ENCODE measurements at places on chromosomes 3 and 15.
A peak's percentile ranks its signal among the peaks of the same experiment; 100 is the strongest.

DNA sequence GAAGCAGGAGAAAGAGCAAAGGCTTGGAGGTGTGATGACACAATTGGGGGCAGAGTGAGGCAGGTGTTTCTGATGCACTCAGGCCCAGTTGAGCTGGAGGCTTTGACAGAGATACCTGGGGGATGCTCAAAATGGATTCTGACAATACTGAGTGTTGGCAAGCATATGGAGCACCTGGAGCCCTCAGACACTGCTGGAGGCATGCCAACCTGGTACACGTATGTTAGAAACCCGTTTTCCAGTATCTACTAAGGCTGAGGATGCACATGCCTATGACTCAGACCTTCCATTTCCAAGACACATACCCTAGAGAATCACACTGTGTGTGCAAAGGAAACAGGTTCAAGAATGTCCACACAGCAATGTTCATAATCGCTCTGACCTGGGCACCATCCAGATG, 58.7 kb downstream of the WNT7A start:
- DNase-seq, result no peak

DNA sequence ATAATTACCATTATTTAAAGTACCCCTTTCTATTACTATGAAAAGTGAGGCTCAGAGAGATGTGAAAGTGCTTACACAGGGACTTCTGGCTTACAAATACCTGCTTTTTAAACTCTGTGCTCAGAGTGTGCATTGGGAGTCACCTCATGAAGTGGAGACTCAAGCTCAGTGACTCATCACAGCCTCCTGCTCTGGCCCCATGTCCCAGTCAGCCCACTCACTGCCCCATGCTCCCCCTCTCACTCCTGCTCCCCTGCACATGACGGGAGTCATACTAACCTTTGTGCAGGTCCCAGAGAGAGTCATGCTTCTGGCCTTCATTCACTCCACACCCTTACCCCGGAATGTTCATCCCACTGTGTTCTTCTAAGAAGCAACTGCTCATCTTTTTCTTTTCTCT, 20.2 kb downstream of the CCR1 start:
- DNase-seq, result no peak

- DNase-seq, result no peak
Observed at GRCh38 chr15:67670647-67671305, 128.3 kb downstream of the MAP2K5 start.

DNA sequence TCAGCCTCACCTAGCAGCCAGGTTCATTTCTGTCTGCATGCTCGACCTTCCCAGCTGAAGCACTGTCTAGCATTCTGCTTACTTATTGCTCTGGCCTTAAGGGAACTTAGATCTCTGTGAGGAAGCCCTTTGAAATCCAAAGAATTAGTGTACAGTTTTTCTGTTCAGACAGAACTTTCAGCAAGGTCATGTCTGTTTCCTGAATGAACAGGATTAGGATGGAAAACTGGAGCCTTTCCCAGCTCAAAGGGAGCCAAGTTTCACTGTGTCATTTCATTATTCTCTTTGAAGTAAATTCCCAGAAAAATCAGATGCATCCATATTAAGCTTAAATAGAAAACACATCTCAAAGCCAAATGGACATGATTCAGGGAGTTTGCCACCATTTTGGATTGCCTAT, 457.3 kb upstream of the KCNMB2 start:
- DNase-seq, result no peak

DNA sequence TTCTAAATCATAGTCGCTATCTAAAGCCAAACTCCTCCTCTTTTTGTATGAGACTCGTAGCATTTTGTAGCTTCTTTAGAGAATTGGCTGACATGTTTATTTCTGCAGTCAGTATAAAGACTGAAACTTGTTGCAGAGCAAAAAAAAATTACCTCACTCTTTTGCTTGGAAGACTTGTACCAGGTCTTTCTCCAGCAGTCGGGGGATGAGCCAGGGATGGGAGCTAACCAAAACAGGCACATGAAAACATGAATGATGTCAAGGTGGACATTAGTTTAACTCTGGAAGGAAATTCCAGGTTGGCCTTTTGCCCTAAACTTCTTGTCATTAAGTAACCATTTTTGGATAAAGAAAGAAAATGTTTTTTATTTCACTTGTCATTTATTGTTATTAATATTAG, 47.0 kb upstream of the SCAANT1 start:
- no peak for DNase-seq

GRCh38 chr3:106765342-106765741, 611.9 kb upstream of the CCDC54 start:
- no peak for DNase-seq

- no peak for DNase-seq
Observed at GRCh38 chr15:38324939-38325647, 72.5 kb downstream of the SPRED1 start.

GRCh38 chr3:144556392-144556791, 584.8 kb downstream of the DIPK2A start:
- no peak for DNase-seq

- DNase-seq, result no peak
Observed at GRCh38 chr3:140384876-140385275, 293.0 kb upstream of the TRIM42 start.

DNA sequence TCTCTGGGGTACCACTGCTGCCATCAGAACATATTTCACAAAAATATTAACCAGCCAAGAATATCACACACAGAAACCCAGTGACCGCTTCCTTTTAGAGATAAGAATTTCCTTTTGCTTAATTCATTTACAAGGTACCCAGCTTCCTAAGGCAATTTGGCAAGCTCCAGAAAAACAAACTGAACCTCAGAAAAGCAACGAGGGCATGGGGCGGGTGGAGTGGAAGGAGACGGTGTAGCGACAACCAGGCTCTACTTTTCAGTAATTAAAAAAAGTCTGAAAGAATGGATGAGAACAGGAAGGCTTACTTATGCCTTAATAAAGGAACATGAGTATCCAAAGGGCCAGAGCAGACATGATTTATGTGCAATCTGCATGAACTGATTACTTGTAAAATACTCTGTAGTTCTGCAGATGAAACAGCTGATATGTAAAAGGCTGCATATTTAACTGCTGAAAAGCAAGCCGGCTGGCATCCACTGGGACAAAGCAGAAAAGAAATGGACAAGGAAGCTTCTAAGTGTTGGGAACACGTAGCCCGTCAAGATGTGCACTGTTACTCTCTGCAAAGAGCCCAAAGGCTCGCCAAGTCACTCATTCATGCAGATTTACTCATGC, 18.6 kb downstream of the RFTN1 start:
- no peak for DNase-seq

DNA sequence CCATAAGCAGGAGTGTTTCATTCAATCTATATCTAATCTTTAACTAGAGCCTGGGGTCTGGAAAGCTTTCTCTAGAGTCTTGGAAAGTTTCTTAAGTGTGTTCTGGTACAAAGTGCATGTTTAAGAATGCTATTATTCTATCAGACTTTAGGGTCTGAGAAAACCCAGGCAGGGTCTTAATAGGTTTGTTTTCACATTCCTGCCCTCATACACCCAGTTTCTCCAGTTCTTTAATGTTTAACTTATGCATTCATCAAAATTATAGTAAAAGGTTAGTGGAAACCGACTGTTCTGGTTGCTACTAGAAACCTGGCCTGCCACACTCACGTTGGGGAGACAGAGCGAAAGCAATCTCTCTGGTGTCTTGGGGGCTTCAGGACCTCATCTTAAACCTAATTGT, 102.9 kb upstream of the WDR72 start:
- no peak for DNase-seq

DNA sequence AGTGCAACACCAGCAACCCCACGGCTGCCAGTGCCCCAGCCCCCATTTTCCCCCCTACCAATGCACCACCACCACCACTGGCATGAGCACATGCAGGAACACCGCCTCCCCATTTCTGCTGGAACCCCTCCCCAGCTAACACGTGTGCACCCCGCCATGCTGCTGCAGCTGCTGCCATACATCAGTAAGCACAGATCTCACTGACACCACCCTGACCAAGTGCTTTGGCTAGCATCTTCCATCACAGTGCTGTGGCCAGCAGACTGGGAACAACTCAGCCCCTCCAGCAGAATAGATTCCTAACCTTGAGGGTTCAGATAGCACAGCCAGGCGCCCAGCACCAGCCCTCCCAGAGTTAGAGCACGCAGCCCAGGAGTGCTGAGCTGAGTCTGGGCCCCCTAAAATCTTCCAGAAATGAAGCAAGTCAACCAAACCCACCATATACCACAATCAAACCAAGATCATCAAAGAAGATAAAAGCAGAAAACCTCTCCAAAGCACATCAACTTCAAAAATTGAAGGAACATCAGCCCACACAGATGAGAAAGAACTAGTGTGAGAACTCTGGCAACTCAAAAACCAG, 81.2 kb upstream of the CDV3 start:
- no peak for DNase-seq

DNA sequence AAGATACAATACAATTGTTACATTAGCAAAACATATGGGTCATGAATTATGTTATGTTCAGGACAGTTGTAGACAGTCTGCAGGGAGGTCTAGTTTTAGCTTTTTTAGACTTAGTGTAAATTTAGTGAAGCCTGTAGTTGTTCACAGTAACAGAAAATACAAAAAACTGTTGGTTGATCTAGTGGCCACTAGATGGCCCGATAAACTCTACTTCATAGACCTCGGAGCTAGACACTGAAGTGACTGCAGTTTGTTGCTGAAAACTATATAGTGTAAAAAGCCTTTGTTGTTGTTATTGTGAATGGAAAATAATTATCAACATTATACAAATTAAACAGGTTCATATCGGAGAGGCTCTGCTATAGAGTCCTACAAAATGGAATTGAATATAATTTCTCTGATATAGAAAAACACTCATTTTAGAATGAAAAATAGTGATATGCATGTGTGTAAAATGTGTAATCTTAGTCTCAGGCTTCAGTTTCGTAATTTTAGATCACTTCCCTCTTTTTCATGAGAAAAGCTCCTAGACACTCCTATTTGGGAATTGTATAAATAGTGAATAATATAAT, 18.3 kb downstream of the MAGEL2 start:
- no peak for DNase-seq

DNA sequence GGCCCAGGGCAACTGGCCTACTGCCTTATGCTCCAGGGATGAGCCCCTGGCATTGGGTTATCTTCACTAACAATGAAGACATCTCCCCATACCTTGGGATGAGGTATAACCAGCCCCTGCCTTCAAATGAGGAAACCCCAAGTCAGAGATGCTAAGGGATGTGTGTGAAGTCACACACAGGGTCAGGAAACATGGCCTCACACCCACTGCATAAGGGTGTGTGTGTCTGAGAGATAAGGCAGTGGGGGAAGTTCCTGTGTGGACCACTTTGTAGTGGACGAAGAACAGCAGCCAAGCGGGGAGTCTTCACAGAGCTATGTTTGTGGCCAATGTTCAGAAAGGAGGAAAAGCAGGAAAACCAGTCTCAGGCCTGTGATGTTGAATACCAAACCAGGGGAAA, 10.5 kb downstream of the ELP6 start:
- no peak for DNase-seq

- DNase-seq, result no peak
Observed at GRCh38 chr3:155658006-155658405, 86.9 kb downstream of the PLCH1 start.

DNA sequence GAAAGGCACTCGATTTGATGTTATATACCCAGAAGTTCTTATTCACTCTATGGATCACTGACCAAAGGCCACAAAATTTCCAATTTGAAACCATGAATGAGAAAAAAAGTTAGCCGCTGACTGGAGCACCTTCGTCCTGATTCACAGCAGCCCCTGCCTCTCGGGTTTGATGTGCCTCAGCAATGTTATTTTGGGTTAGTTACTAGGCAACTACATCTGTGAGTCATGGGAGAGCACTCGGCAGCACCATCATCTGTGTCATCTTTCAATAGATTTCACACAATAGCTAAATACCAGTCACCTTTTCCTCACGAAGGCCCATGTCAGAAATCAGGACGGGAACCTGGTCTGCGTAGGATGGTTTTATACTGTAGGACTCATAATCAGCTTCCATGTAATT, 269.2 kb downstream of the ZBBX start:
- no peak for DNase-seq

DNA sequence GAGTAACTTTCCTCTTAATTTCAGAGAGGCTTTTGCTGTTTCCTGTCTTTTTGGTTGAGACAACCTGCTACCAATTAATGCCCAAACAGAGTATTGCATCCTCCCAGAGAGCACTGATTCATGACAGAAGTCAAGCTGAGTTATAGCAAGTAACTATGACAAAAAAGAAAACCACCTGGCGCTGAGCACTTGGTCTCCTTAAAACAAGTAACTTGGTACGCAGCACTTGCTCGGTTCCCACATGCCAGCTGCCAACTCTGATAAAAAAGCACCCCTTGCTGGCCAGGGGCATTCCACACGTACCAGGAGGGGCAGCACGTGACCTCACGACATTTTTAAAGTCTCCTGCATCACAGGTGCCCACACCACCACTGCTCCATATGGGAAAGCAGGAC, 13.5 kb upstream of the MYO5C start:
- no peak for DNase-seq

GRCh38 chr15:40764629-40765103, 798 bp downstream of the GCHFR start:
- DNase-seq, result no peak

DNA sequence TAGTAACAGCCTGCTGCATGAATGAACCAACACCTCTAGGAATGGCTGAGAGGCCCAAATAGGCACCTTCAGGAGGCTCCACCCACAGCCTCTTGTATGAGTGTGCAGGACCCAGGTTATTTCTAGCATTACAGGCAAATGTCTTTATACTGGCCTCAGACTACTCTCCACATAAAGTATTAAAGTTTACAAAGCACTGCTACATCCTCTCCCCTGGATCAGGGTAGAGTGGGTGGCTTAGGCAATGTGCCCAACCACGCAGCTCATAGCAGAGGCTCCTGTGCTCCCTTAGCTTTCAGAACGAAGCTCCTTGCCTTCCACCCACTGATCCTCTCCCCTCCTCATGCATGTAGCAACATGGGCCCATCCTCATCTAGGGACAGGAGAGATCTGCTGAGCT, 16.3 kb downstream of the TMEM43 start:
- no peak for DNase-seq

- DNase-seq, result no peak
Observed at GRCh38 chr15:64894395-64895056, 17.2 kb upstream of the ANKDD1A start.

GRCh38 chr3:136819731-136820679, 1.1 kb downstream of the SLC35G2 start:
- DNase-seq, result peak; percentile 54

DNA sequence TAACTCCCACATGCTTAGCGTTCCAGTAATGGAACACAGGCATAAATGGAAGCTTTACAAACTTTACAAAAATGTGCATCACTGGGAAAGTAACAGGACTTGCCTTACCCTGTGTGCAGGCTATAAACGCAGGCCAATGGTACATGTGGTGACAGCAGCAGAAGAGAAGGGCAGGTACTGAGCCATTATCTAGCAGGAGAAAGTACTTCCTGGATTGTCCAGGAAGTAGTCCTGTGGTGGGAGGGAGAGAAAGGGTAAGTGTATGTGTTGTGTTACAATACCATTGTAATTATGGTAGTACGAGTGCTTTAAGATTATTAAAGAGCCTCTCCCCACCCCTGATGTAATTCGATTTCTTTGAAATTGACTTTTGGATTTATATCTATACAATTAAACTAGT, 5.3 kb downstream of the ATP1B3 start:
- no peak for DNase-seq

GRCh38 chr3:140447136-140447535, 230.7 kb upstream of the TRIM42 start:
- no peak for DNase-seq

GRCh38 chr3:94990952-94991705, 928.3 kb downstream of the NSUN3 start:
- no peak for DNase-seq

- DNase-seq, result no peak
Observed at GRCh38 chr15:81024936-81025335, 24.2 kb downstream of the TLNRD1 start.

- DNase-seq, result no peak
Observed at GRCh38 chr15:40722934-40723333, 28.0 kb downstream of the RAD51 start.

Data from AG08396 (cell line).